Peyer's patch (tissue), 4 donors: ENCODE measurements at places on chromosomes 12 and 14. TPM values are rescaled to one million over a fixed set of nuclear protein-coding genes. Genes with fewer than 3 reads are reported as not detected.

DNA sequence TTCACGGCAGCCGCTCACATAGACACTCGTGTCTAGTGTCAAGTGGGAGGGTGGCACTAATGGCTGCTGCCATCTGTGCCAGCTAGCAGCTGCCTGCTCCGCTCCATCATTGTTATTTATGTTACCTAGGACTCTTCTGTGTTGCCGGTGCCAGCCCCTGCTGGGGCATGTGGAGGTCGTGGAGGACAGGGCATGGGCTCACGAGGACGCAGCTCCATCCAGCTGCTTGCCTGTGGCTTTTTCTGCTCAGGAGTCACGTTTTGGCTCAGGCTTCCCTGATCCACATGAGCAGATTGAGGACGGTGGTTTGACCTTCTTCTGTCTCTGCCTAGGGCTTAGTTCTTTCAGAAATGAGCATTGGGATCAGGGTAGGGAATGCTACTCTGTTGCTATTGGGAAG lies 31.2 kb downstream of the TPCN1 start:
- DNase-seq: peak; percentile 30

- DNase-seq: no peak
These were observed 32.8 kb downstream of the GTF2A1 start for GRCh38 chr14:81187832-81188522.

GRCh38 chr14:55045087-55045486 lies 6.4 kb upstream of the MAPK1IP1L start:
- DNase-seq: no peak

Gene TSPAN19
- total RNA-seq: not detected

GRCh38 chr12:53532524-53533445 lies 25.5 kb upstream of the NPFF start:
- DNase-seq: no peak

Gene POTEM
- total RNA-seq: not detected

- DNase-seq: no peak
These were observed 10.7 kb upstream of the AVIL start for GRCh38 chr12:57829025-57829777.

DNA sequence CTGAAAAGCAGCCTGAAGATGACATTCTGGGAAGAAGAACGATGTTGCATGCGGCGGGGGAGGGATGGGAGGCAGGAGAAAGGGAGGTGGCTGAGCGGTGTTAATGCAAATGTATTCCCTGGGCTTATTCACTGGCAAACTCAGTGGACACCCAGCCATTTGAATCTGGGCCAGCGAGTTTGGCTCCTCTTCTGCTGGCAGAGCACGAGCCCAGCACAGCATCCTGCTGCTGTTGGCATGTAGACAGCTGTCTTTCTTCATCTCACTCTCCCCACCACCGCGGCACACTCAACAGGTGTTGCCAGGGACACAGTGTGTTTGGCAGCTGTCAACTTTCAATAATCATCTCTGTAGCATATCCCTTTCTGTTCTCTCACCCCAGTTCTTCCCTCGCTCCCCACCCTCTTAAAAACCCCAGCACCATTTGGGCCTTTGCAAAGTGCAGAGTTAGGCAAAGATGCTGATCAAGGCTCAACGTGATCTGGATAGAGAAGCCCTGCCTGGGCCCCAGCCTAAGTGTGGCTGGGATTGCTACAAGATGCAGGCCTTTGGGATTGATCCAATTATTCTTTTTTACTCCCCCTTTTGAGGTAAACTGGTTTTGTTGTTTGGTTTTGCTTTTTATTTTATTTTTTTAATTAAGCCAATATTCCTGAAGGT lies 131.9 kb downstream of the EXOC5 start:
- DNase-seq: no peak

Gene B4GALNT3
- 14.5 TPM for total RNA-seq

DNA sequence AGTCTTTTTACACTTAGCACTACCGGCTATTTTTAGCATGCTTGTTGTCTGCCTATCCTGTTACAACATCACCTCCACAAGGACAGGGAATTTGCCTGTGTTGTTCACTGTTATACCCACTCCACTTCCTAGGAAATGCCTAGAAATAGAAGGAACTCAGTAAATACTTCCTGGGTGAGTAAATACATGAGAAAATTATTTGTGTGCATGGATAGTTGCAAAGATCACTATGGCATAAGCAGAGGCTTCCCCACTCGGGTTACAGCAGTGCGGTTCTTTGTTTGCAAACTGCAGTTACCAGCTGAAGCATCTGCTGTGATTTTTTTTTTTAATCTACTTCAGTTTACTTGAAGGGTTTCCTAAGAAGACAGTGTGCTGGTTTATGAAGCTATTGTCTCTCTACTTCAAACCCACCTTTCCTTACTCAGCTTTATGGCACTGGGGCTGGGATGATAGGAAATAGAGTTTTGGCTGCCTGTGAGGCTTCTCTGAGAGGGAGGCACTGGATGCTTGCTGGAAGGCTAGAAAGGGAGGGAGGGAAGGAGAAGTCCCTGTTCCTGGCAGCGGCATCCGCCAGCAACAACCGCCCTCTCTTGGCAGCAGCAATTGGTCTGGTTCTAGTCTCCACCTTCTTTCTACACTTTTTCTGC lies 29.0 kb downstream of the PDE6H start:
- no peak for DNase-seq

DNA sequence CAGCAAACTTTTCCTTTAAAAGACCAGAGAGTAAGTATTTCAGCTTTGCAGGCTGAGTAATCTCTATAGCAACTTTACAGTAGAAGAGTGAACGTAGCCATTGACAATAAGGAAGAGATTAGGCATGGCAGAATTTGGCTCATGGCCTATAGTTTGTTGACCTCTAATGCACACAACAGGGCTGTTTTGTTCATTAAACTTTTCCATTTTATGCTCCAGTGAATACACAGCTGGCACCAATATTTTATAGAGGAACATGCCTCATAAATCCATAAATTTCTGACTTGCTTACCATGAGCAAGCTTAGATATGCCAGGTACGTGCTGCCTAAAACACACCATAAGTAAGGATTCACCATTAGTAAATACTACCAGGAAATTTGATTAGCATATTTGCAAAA lies 609.0 kb upstream of the STXBP6 start:
- no peak for DNase-seq

DNA sequence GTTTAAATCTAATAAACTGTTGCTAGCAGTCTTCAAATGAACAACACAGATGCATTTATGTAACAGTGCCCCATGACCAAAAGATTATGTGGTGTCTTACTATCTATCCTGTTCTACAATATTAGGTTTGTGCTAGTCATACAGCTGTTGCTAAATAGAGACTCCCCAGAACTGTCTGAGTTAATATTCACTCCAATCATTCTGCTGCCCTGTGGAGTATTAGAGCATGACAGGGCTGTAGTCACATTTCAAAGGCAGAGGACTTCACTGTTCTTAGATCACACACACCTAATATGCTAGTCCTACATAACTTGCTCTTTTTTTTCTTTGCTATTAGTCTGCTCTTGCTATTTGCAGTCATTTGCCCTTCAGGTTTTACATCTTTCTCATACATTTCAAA lies 157.6 kb upstream of the MDGA2 start:
- DNase-seq: no peak

DNA sequence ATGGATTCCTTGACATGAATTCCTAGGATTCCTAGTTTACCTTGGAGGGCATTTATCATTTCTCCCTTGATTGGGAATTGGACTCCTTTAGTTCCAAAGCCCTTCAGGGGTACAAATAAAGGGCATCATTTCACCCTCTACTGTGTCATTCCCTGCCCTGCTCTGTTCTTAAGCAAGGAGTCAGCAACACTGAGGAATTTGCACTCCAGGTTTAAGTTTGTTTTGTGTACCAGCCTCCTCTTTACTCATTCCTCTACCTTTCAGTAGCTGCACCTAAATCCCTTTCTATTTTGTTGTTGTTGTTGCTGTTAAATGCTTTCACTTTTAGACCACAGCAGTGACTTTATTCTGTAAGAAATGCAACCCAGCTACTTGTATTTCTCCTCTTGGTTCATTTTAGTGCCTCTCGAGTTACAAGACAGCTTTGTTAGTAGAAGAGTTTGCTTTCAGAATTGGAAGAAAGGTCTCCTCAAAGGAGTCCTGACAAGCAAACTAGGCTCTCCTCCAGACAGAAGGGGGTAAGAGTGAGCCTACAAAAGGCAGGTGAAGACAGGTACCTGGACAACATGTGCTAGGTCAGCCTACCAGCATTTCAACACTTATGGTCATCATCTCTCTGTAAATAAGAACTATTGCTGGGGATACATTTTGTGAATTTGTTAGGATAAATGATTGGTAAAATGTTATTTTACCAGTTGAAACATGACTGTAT lies 90.0 kb downstream of the RMST start:
- no peak for DNase-seq
